ENCODE measurements at places on chromosomes 3 and 15. TPM values are rescaled to one million over a fixed set of nuclear protein-coding genes. Genes with fewer than 3 reads are reported as not detected.

Gene ABCC5
- total RNA-seq: 57.3 TPM

Gene FBXL22
- total RNA-seq: 31.9 TPM

Gene CA12
- total RNA-seq: 0.86 TPM

Gene EIF2A
- total RNA-seq: 66.9 TPM

Gene STOML1
- total RNA-seq: 17.8 TPM

Gene RLBP1
- total RNA-seq: not detected

Gene FAM107A
- total RNA-seq: 55.9 TPM

Gene MOBP
- 0.06 TPM for total RNA-seq

Gene CCDC33
- not detected for total RNA-seq

Gene CFAP161
- 0.34 TPM for total RNA-seq

Gene ARGFX
- total RNA-seq: not detected

Gene CCR5
- 1.7 TPM for total RNA-seq

Gene RSRC1
- 28.0 TPM for total RNA-seq

Gene SH2D7
- not detected for total RNA-seq

Gene ABHD2
- total RNA-seq: 108 TPM

Gene CLDN1
- total RNA-seq: 2.0 TPM

Gene MYLK
- total RNA-seq: 645 TPM

Gene HOMER2
- 24.4 TPM for total RNA-seq

Gene RABL3
- 14.3 TPM for total RNA-seq

- no peak for DNase-seq
These were observed 526.9 kb downstream of the PYDC2 start for GRCh38 chr3:191987831-191988350.

DNA sequence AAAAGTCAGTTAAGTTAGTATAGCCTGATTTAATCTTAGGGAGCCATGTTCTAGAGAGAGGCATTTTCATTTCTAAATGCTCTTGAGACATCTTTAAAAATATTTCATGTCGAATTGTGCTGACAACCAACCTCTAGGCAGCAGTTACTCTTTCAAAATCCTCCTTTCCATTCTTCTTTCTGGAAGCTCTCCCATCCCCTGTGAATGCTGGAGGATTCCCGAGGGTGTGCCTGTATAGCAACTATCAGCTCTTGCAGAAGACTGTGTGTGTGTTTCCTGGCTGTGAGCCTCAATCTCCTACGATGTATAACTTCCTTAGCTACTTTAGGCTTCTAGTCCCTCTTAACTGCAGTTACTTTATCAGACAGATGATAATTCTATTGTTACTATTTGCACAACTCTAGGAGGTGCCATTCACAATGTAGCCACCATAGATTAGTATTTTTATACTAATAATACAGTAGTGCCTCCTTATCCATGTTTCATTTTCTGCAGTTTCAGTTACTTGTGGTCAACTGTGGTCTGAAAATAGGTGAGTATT, 250.3 kb downstream of the EDEM1 start:
- no peak for DNase-seq

DNA sequence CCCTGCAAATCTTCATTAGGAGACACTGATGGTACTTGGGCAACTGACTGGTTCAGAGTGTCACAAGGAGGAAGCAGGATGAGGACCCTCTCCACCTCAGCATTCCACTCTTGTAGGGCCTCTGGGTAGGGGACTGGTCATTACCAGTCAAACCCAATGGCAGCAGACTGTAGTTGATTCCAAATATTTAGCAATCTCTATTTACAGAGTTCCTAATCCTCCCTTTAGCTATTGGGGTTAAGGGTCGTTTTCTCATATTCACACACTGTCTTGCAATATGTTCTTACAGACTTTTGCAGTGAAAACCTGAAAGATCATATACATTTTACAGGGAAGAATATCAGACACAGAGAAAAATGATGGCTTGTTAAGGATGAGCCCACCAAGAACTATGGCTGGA, 397.7 kb downstream of the GAP43 start:
- no peak for DNase-seq

DNA sequence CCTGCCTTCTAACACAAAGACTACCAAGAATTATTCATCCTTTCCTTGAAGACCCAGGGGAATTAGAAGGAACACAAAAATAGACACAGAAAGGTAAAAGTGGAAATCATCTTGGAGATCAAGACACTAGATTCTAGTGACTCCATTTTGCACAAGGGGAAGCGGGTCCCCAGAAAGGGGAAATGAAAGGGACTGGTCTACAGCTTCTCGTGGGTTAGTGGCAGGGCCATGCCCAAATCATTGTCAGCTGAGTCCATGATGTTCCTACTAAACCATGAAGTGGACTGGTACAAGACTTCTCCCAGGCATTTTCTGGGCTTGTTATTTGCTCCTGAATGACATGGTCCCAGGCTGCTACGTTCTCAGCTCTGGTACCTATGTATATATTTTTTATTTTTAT, 230.7 kb upstream of the TPRG1 start:
- peak; percentile 37 for DNase-seq

- DNase-seq: no peak
These were observed 56.5 kb upstream of the SLC6A1 start for GRCh38 chr3:10935846-10936631.

- no peak for DNase-seq
These were observed 16.1 kb upstream of the SLMAP start for GRCh38 chr3:57740027-57740426.

- no peak for DNase-seq
These were observed 93.8 kb downstream of the DNASE1L3 start for GRCh38 chr3:58116985-58117384.

GRCh38 chr3:54936561-54936960, 8.7 kb upstream of the LRTM1 start:
- DNase-seq: no peak

DNA sequence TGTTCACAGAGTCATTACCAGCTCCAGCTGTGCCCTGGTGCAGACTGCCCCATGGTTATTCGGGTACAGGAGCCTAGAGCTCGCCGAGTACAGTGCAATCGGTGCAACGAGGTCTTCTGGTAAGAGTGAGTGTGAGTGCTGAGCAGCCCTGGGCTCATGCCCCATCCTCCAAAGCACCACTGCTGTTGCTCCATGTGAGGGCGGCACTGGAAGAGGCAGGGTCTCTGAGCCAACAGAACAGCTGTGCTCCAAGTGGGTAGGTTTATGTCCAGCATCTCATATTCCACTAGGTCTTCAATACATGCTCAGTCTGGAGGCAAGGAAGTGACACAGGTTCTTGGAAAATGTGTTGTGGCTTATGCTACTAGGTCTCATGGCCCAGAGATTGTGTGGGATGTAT, 19.5 kb upstream of the P4HTM start:
- DNase-seq: no peak

- DNase-seq: no peak
These were observed 356.0 kb downstream of the NLGN1 start for GRCh38 chr3:173753593-173753992.

GRCh38 chr15:91946075-91946474, 92.6 kb downstream of the SLCO3A1 start:
- DNase-seq: no peak

DNA sequence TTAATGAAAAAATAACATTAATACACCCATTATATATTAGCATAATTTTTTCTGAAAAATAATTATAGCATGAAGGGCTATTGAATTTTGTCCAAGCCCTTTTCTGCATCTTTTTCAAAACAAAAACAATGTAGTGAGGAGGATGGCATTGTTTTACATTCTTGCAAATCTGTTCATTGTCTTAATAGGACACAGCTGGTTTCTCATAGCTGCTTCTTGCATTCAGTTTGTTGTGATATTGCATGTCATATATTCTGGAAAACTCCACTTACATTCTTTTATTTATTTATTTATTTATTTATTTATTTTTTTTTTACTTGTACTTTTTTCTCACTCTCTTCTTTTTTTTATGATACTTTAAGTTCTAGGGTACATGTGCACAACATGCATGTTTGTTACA, 107.4 kb downstream of the NR1D2 start:
- DNase-seq: no peak

DNA sequence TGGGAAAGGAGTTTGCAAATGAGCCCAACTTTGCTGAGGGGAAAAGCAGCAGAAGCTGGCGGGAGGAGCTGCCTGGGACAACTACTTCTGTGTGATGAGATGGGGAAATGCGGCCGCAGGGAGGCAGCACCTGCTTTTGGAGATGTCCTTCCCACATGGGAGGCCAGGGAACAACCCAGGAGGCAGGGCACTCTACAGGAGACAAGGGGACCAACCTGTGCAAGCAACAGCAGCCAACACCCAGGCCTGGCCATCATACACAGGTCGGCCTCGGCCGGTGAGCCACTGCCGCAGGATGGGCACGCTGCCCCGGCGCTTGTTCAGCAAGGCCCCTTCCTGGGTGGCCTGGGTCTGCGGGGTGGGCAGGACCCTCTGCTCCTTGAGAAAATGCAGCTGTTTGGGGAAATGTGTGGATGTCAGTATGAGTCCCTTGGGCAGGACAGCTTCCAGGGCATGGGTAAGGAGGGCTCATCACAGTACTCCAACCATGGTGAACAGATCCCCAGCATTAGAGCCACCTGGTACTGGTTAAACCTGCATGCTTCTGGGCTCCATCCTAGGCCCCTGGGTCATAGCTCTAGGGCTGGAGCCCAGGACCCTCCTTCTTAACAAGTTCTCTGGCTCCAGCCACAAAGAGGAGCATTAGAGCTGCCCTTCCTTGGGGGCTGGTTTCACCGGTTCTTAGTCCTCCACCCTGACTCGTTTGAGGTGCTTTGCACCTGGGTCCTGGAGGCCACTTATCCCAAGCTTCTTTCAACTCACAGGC, 11.6 kb downstream of the EPB42 start:
- DNase-seq: no peak

GRCh38 chr3:40847551-40847992, 322.8 kb downstream of the ZNF621 start:
- no peak for DNase-seq

GRCh38 chr3:32316319-32316718, 75.3 kb upstream of the CMTM7 start:
- DNase-seq: no peak

GRCh38 chr3:141250828-141251227, 19.2 kb downstream of the PXYLP1 start:
- DNase-seq: no peak

- DNase-seq: no peak
These were observed 24.1 kb upstream of the BNIP2 start for GRCh38 chr15:59713177-59713576.

DNA sequence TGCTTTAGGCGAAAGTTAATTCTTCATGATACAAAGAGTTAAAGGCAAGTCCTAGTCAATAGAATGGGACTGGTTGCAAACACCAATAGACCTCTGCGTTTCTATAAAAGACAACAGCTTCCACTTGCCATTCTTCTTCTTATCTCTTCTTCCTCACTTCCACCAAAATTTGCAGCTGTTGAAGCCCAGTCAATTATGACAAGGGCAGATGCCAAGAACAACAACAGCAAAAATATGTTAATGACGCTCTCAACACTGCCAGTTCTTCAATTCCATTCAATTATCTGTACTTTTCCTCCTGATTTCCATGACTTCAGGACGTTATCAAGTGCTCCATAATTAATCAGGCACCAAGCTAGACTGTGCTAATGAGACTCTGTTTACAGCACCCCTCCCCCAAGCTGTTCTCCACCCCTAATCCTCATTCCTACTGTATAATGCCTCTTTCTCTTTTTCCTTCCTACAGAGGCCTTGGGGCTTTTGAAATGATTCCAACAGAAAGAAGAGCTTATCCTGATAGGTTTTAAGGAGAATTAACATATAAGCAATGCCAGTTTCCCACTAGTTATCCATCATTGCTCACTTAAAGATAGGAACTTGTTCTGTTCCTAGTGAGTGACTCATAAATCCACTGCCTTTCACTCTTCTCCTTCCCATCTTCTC, 1160.5 kb downstream of the IGSF11 start:
- no peak for DNase-seq

- DNase-seq: no peak
These were observed 18.4 kb downstream of the ZDHHC23 start for GRCh38 chr3:113966172-113966571.

- DNase-seq: no peak
These were observed 240.5 kb downstream of the SOX2 start for GRCh38 chr3:181952221-181952620.

- DNase-seq: peak; percentile 66
These were observed 1.0 kb downstream of the SNX1 start for GRCh38 chr15:64096668-64097384.

- DNase-seq: no peak
These were observed 217.2 kb upstream of the CGNL1 start for GRCh38 chr15:57158997-57159668.

DNA sequence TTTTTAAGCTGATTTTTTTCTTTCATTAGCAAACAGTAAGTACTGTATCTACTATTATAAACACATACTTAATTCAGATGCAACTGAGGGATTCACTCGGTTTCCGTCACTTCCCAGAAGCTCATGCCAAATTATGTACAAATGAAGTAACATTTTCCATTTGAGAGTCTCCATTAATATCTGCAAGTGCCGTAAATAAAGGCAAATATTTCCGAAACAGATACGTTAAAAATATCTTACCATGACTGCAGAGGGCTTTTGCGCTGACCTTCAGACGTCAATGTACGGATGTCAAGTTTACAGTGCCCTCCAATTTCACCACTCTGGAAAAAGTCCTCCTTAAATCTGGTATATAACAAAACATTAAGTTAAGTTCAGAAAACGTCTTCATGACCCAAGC, 9.3 kb downstream of the EOGT start:
- DNase-seq: no peak

DNA sequence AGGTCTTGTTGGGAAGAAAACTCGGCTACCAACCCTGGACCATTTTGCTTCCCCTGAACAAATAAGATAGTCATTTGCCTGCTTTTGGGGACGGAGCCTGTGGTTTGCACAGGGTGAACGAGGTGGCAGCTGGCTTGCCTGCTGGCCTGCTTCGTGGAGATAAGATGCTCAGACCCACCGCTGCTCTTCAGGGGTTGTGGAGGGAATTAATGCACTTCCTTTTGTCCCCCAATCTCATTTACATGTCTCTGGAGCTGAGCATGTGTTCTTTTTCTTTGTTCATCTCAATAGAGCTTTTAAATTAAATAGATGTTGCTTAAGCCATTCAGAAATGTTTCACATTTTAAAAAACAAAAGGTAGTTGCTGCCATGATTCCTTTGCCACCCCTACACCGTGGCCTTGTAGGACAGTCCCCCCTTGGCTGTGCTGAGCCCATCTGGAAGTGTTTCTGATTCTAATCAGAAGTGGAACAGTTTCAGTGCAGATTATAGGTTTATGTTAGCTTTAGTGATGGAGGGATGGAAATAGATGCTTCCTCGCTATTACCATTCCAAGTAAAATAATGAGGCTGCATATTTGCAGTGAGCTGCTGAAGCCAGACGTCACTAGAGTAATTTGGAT, 25.6 kb downstream of the APBA2 start:
- no peak for DNase-seq
